Activated CD4-positive, CD25-positive, alpha-beta regulatory T cell treated with anti-CD3 and anti-CD28 coated beads, Interleukin-2, amount 50 U/mL, for 72 hours (primary cell): ENCODE measurements at places on chromosomes 1 and 21.

DNA sequence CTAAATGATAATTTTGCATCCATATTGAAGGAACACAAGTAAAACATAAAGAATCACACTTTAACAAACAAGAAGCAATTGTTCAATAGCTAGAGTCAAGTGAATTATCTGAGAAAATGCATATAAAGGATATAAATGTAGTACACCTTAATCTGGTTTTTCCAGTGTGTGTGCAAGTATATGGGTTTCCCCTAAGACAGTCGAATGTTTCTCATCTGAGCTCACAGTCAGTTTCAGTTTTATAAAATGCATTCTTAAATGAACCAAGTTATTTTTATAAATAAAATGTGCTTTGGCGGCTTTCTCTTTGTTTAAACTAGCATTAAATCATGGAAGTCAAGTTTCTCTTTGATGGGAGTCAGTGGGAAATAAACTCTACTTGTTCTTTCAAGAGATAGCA is 125.9 kb downstream of the PTPRC start:
- no peak for DNase-seq

GRCh38 chr1:163912170-163912884 is 590.6 kb downstream of the NUF2 start:
- DNase-seq = no peak

DNA sequence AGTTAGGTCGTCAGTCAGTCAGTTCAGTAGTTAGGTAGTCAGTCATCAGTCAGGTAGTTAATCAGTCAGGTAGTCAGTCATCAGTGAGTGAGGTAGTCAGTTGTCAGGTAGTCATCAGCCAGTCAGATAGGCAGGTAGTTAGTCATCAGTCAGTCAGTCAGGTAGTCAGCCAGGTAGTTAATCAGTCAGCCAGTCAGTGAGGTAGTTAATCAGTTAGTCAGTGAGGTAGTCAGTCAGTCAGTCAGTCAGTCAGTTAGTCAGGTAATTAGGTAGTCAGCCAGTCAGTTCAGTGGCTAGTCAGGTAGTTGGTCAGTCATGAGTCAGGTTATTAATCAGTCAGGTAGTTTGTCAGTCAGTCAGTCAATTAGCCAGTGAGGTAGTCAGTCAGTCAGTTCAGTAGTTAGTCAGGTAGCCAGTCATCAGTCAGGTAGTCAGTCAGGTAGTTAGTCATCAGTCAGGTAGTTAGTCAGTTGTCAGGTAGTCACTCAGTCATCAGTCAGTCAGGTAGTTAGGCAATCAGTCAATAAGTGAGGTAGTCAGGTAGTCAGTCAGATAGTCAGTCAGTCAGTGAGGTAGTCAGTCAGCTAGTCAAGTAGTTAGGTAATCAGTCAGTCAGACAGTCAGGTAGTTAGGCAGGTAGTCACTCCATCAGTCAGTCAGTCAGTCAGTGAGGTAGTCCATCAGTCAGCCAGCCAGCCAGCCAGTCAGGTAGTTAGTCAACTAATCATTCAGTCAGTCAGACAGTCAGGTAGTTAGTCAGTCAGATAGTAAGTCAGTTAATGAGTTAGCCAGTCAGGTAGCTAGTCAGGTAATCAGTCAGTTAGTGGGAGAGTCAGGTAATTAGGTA is 16.2 kb downstream of the KRTAP10-1 start:
- no peak for DNase-seq

DNA sequence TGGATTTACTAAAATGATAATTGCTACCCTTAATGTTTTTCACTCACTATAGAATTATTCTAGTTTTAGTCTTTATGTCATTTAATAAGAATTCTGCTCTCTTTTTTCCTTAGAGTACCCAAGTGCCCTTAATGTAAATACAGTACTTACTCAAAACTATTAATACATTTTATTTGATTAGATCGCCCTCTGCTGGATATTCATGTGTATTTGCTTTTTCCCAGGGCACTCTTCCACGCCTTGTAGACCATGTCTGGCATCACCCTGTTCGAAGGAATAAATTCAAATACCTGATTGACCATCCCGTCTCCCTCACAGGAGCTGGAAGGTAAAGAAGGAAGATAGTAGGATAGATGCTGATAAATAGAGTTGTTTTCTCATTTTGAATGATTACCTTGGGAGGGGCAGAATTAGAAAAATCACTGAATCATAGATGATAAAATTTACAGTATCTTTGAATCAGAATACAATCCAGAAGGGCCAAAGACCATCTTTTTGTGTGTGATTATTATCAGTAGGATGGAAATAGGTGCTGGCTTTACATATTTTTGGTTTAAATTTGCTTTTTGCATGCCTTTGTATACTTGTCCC is 4.1 kb downstream of the AXDND1 start:
- no peak for DNase-seq

- no peak for DNase-seq
These were observed 53.9 kb downstream of the CASQ2 start for GRCh38 chr1:115714572-115715141.

GRCh38 chr1:242534753-242535152 is 10.3 kb upstream of the PLD5 start:
- no peak for DNase-seq

- DNase-seq = no peak
These were observed 51.5 kb downstream of the PRDM2 start for GRCh38 chr1:13751458-13751871.

DNA sequence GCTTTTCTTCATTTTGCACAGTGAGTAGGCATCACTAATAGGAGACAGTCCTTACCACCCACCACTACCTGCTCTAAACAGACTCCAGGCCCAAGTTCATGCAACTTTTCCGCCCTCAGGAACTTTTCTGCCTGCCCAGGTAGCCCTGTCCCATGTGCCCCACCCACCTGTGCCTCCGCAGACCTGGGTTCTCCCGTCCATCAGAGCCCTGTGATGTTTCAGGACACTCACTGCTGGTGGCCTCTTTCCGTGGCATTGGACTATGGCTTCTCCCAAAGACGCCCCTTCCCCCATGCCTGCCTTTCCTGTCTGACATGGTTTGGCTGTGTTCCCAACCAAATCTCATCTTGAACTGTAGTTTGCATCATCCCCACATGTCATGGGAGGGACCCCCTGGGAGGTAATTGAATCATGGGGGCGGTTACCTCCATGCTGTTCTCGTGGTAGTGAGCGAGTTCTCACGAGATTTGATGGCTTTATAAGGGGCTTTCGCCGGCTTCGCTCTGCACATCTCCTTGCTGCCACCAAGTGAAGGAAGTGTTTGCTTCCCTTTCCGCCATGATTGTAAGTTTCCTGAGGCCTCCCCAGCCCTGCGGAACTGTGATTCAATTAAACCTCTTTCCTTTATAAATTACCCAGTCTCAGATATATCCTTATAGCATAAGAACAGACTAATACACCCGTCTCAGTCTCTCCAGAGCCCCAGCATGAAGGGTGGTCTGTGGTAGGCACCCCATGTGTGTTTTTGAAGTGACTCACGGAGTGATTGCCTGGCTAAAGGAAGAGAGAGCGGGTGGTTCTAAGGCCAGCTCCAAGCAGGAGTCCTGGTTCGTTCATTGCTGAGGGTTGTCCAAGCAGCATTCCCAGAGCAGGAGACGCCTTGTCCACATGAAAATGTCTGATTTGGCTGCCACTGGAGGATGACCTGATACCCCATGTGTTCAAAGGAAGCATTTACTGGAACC is 86.0 kb upstream of the ZBTB40 start:
- no peak for DNase-seq

DNA sequence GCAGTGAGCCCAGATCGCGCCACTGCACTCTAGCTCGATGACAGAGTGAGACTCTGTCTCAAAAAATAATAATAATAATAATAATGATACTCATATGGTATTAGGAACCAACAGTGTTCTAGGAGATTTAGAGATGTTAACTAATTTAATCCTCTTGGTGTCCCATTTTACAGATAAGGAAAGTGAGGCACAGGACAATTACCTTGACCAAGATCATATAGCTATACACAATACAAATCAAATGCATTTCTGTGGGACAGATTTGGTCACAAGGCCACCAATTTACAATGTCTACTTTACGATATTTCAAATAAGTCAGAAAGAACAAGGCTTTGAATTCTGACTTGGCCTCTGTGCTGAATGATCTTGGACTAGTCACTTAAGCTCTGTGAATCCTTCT is 2.2 kb upstream of the ZMYM4 start:
- no peak for DNase-seq

DNA sequence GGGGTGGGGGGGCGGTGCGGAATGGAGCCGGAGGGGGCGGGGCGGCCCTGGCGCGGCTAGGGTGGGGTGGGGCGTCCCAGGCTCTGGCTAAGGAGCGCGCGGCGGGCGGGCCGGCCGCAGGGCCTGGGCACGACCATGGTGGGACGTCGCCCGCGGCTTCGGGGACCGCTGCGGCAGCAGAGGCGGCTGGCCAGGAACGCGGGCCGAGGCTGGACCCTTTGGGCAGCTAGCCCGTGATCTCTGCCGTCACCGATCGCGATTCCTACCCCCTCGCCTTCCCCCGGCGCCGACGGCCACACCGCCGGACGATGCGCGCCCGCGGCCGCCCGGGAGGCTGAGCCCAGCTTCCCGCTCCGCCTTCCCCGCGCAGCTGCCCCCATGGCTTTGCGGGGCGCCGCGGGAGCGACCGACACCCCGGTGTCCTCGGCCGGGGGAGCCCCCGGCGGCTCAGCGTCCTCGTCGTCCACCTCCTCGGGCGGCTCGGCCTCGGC is at the start of gene MAP3K21:
TSS of gene MAP3K21 (plus strand) at position 74 of the 491 bp plus-strand sequence. CDS start at position 379, 305 bp downstream.
- no peak for DNase-seq
